ENCODE measurements at places on chromosomes 5 and 9. TPM values are rescaled to one million over a fixed set of nuclear protein-coding genes. Genes with fewer than 3 reads are reported as not detected.

DNA sequence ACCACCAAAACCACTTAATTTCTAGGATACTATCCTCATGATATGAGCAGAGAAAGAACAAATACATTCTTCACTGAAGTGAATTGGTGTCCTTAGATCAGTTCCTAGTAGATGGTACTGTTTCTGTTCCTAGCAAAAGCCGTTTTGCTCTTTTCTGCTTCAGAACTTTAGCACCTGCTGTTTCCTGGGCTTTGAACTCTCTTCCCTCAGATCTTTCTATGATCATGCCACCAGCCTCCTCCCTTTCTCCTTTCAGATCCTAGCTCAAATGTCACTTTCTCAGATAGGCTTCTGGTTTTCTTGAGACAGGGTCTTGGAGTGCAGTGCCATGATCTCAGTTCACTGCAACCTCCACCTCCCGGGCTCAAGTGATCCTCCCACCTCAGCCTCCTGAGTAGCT lies 118.0 kb downstream of the EGFLAM start:
- no peak for DNase-seq

DNA sequence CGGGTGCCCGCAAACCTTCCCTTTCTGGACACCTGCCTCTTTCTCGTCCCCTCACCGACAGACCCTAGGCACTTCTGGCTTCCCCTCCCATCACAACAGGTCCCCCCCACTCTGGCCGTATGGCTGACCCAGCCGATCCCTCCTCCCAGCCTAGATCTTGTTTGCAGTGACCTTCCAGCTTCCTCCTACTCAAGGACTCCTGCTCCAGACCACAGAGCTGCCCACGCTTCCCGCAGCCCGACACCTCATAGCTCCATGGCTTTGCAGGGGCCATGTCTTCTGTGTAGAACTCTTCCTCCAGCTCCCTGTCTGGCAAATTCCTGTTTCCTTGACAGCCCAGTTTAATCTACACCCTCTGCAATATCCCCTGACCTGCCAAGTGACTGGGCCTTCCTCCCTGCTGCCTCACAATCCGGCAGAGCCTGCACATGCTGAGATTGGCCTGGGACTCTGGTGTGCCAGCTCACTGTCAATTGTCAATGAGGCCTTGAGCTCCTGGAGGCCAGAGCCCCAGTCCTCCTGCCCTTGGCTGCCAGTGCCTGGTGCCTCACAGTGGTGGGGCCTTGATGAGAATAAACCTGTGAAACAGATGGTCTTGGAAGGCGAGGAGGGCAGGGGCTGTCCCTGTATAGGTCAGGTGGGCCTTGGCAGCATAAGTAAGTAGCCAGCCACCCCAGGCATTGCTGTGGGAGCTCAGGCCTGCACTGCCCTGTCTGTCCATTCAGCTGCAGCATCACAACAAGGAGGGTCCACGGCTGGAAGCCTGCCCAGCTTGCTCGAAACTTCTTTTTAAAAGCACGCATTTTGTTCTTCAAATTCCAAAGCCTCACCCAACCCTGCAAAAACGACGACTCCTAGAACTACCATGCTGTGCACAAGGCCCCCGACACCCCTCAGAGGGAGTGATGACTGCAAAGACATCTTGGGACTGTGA lies 50.5 kb downstream of the GADD45G start:
- DNase-seq: no peak

DNA sequence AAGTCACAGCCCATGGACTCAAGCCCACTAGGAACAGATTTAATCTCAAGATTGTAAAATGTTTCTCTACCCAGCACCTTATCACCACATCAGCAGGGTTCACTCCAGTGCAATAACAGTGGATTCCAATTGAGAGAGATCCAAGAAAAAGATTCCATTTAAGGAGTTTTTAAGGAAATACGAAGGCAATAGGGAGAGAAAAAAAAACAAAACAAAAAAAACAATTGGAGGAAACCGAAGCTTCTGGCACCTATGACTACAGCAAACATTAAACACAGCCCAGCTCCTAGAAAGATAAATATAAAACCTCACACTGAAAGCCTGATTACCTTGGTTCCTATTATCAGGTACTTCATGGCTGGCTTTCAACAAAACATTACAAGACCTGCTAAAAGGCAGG lies 192.7 kb downstream of the DAB2IP start:
- no peak for DNase-seq

DNA sequence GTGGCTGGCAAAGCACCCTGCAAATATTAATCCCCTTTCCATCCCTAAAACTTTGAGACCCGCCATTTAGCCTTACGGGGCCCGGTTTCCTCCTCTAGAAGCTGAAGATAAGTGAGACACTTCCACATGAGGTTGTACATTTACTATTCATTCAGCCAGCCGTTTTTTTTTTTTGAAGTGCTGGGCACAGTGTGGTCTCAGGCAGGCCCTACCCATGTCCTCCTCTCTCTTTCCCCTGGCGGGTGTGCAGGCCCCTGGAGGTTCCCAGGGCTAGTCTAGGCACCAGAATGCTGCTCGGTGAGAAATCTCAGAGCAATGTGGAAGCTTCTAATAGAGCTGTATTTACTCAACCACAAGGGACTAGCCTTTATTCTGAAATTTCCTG lies 107.4 kb upstream of the LARP1 start:
- no peak for DNase-seq

DNA sequence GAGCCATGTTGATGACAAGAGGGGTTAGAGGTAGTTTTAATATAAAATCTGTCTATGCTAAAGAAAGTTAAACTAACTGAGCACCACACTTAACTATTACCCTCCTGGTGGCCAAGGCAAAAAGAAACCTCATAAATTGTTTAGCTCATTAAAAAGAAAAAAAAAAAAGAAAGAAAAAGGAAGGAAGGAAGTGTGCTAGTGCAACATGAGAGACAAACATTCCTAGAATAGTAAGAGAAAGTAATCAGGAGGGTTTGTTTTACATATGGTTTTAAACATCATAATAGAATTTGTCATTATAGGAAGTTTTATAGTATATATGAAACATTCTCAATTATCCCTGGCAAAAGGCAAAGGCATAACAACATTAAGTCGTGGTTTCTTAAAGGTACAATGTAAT lies 152.3 kb downstream of the SNX18 start:
- DNase-seq: no peak

DNA sequence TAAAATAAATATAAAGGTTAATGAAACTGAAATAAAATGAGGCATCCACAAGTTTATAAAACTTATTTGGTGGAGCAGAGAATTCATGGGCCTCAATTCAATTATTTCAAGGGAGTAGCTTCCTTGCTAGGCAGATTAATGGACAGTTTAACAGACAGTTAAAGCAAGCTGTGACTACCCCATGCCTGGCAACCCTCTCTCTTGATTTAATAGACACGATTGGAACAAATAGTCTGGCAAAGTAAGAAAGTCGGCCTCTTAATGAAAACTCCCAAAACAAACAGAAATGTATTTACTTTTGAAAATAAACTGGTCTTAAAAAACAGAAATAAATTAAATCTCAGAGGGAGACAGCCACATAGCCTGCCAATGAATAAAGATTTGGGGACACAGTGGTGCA lies 40.1 kb upstream of the ERCC6L2 start:
- DNase-seq: no peak

DNA sequence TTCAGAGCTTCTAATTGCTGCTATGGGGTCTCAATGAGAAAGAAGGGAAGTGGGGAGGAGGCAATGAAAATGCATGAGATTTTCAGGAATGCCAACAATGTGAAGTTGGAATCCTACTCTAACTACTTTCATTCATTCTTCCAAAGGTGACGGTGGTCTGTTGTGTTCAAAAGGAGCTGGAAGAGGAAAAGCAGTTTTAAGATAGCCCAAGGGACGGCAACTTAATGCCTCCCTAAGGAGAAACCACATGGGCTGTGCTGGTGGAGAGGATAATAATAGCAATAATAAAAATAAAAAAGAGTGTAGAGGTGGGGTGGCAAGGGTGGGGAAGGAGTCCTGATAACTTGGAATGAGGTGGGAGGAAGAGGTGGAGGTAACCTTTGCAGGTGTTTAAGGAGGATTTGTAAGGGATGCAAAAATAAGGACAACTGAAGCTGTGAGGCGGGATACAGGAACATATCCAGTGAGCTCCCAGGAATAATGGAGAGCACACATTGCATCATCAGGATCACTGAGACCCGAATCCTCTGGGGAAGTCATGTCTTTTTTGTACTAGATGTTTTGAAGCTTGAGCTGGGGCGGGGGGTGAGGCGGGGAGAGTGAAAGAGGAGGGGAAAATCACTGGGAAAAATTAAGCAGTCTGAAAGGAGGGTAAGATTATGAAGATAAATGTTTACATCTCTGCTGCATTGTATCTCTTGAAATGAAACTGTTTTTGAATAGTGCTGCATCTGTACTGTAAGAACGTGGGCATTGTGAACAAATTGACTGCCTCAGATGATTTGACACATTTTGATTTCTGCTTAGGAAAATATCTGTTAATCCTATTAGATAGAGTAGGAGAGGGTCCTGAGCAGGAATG lies 120.1 kb upstream of the TMEM161B start:
- no peak for DNase-seq

DNA sequence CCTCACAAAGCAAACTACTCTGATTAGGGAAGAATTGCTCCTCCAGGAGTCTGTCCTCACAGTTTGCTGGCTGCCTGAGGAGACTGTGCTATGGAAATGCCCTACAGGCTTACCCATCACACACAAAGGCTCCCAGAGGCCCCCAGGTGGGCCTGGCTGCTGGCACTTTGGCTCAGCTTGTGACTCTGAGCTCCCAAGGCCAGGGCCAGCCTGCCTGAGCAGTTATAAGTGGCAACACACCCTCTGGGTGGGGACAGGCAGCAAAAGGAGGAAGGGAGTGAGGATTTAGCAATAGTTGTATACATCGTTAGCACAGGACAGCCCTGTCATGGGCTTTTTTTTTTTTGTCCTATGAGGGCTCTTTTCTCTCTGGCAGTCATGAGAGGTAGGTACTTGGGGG lies 103.5 kb downstream of the DAPK1 start:
- DNase-seq: no peak

DNA sequence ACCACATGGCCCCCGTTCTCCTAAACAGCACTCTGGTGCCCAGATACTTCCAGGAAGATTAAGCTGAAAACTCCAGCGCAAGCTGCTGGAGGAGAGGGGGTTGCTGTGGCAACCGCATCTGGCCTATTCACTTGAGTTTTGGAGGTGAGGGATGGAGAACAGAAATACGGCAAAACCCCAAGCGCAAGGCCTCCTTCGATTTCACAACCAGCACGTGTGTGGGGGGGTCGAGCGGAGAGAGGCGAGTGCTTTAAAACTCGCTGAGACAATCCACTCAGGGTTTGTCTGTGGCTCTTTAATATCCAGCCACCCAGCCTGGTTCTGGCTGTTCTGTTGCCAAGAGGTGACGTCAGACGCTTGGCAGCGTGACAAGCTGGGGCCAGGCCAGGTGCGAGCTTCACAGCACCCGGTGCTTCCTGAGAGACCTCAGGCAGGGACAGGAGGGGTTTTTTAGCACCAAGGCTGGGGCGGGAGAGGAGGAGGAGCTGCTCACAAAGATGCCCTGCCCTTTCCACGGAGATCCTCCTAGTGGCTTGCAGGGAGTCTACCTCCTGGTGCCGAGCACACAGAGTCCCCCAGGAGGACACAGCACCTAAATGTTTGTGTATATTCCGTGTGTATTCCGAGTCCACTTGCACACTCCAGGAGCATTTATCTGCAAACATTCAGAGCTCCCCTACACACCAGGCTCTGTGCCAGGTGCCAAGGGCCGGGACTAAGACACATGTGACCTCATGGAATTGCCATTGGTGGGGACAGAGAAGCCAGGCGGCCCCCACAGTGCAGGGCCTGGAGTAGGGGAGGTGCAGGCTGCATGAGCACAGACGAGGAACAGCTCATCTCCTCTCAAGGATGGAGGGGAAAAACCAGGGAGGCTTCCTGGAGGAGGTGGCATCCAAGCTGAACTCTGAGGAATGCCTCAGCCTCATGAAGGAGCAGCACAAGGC lies 194.6 kb downstream of the OLFM1 start:
- DNase-seq: no peak

DNA sequence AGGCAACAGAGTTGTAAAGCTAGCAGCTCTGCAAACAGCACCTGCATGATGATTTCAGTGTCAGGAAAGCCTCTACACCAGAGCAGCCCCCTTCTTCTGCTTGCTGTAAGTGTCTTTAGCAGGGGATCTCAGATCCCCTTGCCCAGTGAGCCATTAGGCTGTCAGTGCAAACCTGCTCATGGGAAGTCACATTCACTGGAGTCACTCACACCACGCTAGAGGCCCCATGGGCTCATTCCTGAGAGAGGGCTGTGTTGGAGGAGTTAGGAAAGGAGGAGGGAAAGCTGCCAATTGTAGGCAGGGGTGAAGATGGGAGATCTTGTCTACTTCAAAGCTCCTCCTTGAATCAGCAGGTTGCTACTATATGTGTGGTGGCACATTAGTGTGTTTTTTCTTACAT lies 275.2 kb downstream of the SMARCA2 start:
- no peak for DNase-seq

GRCh38 chr9:106025453-106025852 lies 331.1 kb downstream of the TMEM38B start:
- no peak for DNase-seq

DNA sequence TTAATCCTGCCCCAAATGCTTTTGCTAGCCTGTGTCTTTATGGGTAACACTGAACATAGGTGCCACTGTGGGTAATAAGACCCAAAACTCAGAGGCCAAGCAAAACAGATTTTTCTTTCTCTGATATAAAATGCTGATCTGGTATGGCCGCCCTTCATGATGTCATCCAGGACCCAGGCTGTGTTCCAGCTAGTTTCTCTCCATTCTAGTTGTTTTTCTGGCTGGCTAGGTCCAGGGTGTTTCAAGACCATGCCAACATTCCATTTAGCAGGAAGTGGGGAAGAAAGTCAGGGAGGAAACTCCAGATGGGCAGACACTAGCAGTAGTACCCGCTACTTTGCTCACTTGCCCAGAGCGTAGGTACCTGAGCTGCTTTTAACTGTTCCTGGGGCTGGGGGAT lies 183.9 kb upstream of the OTULINL start:
- no peak for DNase-seq

- no peak for DNase-seq
Measured at GRCh38 chr9:91849694-91850093, 100.3 kb downstream of the ROR2 start.

DNA sequence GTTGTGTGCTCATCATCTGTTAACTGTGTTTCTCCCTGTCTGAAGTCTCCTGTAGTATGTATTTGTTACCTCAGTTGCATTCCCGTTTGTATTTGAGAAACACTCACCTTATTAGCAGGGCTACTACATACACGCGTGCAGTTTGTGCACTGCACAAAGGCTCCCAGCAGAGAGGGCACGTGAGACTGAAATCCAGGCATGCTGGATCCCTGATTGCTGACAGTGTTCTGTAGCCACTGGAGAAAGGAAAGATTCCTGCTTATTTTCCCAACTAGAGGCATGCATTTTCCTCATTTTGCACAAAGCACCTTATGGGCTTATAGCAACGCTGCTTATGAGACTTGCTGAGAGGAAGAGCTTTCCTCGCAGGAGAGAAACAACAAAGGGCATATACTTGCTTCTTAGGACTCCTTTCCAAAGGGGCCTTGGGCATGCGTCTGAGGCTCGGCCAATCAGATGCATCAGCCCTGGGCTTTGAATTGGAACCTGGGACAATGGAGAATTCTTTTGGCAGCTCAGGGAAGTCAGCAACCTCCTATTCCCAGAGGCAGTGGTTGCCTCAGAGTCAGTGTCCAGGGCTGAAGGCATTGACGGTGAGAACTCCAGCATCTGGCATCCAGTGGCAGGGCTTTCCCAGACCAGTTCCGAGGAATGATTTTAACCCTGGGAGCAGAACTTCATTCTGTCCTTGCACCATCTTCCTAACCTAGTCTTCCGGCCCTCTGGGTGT lies 9.9 kb upstream of the MEGF10 start:
- no peak for DNase-seq

NR4A3 gene
- total RNA-seq: 124 TPM

TAF1L gene
- not detected for total RNA-seq

FXN gene
- 16.5 TPM for total RNA-seq

SLCO6A1 gene
- not detected for total RNA-seq

FGF18 gene
- total RNA-seq: 1.7 TPM

PCDHB7 gene
- total RNA-seq: 1.6 TPM

PFDN1 gene
- total RNA-seq: 49.8 TPM

Measured in mesenteric fat pad (tissue), 1 donor.